ENCODE measurements at places on chromosomes 1 and 21.

DNA sequence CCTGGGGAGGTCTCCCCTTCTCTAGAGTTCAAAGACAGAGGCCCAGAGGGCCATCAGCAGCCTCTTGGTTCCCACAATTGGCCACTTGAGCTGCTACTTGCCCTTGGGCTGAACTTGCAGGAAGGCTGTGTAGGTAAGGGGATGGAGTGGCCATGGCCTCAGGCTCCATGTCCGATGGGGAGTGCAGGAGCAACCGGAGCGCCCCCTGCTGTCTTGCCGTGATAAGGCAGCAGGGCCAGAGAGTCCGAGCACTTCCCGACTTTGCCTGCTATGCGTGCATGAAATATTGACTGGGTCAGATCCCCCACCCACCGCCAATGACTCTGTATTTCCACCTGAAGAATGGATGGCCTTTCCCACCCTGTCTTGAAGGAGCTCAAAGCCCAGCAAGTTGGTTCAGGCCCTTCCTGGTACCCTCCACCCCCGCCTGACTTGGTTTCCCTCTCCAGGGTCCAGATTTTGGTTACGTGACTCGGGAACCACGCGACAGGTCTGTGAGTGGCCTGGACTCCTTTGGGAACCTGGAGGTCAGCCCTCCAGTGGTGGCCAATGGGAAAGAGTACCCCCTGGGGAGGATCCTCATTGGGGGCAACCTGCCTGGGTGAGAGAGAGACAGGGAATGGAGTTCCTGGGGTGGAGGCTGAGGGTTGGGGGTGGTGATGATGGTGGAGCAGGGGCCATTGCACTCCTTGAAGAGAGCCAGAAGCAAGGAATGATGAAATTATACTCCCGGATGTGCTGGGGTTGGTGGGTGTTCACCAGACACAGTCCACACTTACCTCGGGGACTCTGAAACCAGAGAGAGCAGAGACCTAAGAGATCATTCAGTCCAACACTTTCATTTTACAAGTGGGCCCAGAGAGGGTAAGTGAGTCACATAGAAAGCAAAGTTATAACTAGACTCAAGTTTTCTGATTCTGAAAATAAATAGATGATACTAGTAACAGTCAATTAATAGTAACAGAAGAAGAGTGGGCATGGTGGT lies 25.6 kb downstream of the PADI3 start:
- no peak for DNase-seq

- no peak for DNase-seq
These were observed 16.4 kb upstream of the CCDC17 start for GRCh38 chr1:45640293-45640692.

DNA sequence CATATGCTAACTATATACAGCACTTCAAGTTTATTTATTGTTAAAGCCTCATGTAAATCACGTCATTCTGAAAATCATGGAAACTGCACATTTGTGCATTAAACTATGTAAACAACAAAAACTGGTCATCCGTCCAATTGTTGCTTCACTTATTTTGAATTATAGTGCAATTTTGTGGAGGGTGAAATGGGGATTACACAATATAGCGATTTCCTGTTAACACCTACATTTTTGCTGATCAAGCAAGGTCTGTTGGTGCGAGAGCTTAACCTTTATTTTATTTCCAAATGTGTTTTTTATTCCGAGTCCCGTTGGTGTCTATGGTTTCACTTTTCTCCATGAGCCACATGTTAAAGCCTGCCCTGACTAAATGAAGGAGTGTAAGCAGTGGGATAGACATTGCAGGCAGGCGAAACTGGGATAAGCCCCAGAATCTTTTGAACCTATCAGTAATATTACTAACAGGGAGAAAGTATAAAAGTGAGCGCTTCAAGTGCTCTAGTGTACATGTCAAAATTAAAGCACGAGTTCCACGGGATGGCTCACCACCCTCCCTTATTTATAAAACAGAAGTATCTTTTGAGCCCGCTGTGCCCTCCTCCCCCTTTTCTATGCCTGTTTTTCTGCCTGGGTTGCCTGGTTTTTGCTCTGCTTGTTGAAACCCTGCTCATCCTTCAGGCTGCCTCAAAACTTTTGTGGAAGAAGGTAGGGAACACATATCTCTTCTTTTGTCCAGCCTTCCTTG lies 120.7 kb downstream of the NFIA start:
- no peak for DNase-seq

DNA sequence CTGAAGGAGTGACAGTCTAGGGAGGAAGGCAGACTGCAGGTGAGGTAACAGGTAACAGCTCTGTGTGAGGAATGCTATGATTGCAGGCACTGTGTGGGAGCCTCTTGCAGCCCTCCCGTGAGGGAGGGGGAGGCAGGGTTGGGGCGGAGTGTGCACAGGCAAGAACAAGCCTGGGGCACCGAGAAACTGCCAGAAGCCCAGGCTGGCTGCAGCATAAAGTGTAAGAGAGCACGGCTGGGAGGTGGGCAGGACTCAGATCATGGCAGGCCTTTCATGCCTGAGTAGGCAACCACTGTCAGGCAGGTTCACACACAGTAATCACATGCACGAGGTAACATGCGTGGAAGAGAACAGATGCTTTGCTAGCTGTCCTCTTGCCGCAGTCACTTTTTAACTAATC lies 11.3 kb upstream of the RHEX start:
- no peak for DNase-seq

DNA sequence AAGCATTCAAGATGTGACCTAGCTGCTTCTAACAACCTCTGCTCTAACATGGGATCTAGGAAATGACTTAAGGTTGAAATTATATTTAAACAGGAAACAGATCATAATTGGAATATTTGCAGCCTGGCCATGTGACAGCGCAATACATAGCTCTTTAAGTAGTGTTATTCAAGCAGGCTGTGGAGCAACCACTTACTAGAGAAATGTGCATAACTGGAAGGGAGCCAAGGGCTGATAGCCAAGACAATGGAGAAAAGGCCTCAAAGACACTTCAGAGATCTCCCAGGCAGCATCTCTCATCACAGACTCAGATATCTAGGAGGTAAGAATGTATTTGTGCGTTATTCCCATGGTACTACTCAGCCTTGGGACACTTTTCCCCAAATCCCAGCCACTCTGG lies 823.0 kb upstream of the PRMT6 start:
- DNase-seq: no peak

DNA sequence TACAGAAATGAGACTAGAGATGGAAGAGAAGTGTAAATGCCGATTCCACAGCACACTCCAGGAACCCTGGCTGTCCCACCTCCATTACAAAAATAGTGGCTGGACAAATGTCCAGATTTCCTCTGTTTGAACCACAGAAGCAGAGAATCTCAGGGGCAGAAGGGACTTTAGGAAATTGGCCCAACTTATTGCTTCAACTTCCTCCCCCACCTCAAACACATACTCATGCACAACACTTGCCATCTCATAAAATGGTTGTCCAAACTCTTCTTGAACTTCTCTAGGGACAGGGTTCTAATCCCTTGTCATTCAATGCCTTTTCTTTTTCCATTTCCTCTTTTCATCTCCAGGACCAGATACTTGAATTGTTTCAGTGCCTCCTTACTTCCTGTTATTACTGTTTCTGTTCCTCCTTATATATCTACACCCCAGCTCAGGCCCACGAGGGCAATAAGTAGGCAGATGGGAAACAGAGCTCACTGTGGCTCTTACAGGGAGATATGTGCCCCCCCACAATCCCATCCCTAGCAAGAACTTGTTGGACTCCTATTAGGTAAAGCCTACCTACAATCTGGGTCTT lies 8.5 kb upstream of the B4GALT3 start:
- DNase-seq: no peak

DNA sequence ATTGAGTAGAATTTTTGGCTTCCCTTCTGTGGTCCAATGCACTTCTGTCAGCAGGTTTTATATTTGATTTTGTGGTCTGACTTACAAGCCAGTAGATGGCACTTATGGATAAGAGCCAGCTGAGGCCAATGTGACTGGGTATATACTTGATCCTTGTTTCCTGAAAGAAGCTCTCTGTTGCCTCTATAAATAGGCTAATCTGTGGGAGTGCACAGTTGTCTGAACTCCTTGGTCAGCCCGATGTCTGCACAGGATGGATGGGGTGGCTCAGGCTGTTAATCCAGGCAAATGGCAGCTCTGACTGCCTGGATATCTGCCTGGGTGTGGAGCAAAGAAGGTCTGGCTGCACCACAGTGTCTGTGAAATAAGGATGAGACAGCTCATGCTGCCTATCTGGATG lies 1183.7 kb upstream of the PRMT6 start:
- no peak for DNase-seq

DNA sequence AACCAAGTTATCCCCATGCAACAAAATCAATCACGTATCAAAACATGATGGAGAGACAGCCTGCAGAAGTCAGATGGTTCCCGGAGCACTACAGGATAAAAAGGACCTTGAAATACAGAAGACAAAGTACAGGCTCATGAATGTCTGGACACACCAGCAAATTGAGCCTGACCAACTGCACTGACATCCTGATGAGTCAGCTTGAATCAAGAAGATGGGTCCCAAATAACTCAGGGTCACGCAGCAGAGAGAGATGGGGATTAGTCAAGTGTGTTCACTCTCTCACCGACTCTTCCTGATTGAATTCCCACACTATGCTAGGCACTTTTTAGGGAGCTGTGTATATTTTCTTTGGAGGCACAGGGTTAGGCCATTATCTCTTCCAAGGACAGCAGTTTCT lies 71.1 kb upstream of the DIRAS3 start:
- DNase-seq: no peak

GRCh38 chr21:46122237-46122671 lies 24.3 kb downstream of the COL6A2 start:
- no peak for DNase-seq

GRCh38 chr1:93330617-93331016 lies 15.1 kb upstream of the DR1 start:
- DNase-seq: no peak

DNA sequence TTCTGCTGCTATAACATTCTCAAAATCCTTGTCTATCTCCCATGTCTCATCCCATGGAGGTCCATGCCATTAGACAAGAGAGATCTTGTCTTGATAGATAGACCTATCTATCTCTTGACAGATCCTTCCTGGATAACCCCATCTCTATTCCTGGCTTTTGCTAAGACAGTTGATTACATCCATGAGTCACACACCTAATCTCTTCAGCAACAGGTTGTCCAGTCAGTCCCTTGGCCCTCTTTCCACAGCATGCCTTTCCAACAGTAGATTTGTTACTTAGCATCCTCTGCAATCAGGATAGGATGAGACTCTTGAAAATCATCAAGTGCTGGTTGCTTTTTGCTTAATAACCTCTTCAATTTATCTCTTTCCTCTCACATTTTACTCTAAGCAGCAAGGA lies 46.6 kb downstream of the TRMT1L start:
- no peak for DNase-seq

GRCh38 chr21:32790626-32791025 lies 19.1 kb upstream of the PAXBP1 start:
- DNase-seq: no peak

DNA sequence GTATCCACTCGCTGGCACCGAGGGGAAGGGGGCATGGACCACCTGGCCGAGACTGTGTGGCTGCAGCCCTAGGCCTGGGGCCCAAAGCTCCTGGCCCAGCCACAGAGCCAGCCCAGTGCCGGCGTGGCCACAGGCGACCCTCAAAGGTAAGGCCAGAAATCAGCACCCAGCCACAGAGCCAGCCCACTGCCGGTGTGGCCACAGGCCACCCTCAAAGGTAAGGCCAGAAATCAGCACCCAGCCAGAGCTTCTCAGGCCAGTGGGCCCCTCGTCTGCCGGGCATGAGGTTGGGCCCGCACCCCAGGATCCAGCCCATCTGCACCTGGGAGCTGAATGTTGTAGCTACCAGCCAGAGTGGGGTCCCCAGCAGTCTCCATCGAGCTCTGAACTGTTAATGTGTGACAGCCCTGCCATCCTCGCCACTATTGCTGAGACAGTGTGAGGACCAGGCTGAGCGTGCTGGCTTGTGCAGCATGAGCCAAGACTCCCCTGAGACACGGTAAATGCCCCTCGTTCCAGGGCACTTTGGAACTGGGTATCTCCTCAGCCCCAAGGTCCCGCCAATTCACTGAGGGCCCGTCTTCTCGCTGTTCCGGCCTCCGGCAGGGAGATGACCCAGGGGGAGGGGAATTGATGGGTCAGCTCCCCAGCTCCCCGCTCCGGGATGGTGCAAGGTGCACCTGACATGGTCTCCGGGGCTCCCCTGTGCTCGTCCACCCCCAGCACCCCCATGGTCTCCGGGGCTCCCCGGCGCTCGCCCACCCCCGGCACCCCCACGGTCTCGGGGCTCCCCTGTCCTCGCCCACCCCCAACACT lies 4.7 kb upstream of the FTCD start:
- DNase-seq: no peak

GRCh38 chr1:53327182-53327913 lies 522 bp downstream of the LRP8 start:
- peak; percentile 8 for DNase-seq

DNA sequence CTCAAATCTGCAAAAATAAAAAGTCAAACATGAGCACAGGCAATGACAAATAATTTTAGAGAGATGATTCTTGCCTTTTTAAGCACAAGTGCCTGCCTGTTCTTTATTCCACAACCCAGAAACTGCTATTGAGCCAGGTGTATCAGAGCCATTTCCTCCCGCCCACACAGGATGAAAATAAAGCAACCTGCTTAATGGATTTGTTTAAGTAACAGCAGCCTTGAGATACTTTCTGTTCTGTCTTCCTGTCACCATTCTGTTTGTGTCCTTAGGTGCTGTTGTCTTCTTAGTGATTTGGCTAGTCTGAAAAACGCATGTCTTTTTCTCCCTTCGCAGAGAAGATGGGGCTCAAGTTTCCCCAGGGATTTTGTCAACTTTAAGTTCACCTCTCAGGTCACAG lies 11.4 kb downstream of the RPE65 start:
- DNase-seq: no peak

DNA sequence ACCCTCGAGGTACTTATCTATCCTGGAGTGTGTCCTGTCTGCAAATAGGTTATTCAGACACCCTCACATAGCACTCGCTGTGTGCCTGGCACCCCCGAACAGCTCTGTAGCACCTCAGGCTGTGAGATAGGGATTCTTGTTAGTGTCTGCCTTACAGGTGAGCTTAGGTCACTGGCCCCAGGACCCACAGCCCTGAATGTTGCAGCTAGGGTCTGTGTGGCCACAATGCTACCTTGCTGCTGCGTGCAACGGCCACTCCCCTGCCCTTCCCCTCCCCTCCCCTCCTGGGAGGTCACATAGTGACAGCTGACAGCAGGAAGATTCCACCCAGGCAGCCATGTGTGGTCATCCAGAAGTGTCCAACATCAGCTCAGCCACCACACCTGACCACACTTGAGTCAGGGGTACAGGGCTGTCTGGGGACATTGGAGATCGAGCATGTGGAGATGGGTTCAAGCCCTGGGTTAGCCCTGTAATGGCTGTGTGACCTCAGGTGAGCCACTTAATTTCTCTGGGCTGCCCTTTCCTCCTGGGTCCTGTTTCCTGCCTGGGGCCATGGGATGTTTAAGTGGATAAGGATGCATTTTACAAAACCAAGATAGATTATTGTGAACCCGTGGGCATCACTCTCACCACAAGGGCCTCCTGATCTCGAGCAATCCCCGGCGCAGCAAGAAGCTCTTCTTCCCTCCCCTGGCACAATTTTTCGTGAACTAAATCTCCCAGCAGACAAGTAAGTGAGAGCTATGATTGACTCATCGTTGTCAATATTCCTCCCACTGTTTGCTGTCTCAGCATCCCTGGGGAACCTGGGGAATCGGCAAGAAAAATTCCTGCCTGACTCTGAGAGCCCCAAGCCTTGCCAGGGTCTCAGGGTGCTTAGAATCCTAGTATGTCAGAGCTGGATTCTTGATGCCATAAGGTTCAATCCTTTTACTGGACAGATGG lies 208.7 kb downstream of the PTPRU start:
- DNase-seq: no peak
